Activated CD8-positive, alpha-beta T cell treated with anti-CD3 and anti-CD28 coated beads, Interleukin-2, amount 10 ng/mL, durations not matched to agents 7 days and 5 days (primary cell): ENCODE measurements at places on chromosomes 2 and 18.

- no peak for DNase-seq
Observed at GRCh38 chr2:10688921-10689807, 611 bp downstream of the NOL10 start.

- no peak for DNase-seq
Observed at GRCh38 chr2:112776113-112776512, 8.2 kb downstream of the IL1A start.

DNA sequence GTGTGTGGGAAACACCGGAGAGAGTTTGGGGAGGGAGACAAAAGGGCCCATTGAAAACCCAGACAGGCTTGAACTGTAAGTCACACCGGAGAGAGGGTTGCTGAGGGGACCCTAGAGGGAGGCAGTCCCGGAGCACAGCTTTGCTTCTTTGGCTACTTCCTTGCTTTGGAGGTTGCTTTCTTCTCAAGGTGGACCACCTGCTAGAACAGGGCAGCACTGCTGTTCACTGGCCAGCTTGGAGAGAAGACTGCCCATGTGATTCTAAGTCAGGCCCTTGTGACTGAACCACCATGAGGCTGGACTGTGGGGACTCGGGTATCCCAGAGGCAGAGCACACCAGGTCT lies 4.4 kb downstream of the ACTG2 start:
- no peak for DNase-seq

GRCh38 chr2:25920336-25920735 lies 42.0 kb upstream of the ASXL2 start:
- no peak for DNase-seq

DNA sequence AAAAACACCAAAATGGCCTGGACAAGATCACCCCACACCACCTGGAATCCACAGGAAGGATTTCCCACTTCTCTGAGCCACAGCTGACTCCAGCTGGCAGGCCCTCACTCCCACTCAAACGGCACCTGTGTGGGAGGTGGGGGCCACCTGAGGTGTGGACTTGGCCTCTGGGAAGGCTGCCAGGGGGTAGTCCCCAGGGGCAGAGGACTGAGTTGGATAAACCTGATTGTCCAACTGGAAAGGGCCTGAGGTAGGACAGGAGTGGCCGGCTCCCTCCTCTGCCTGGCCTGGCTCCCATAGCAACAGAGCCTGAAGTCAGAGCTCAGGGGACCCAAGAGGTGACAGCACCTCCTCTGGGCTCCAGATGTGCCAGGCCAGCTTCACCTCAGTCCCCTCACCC lies 300.2 kb downstream of the CELF4 start:
- no peak for DNase-seq
